ENCODE measurements at places on chromosomes 5 and 9. TPM values are rescaled to one million over a fixed set of nuclear protein-coding genes. Genes with fewer than 3 reads are reported as not detected.

GRXCR2 gene
- polyA plus RNA-seq: not detected

PRELID2 gene
- polyA plus RNA-seq: 1.6 TPM

AGXT2 gene
- not detected for polyA plus RNA-seq

CNTLN gene
- not detected for polyA plus RNA-seq

FAM151B gene
- not detected for polyA plus RNA-seq

CFAP90 gene
- not detected for polyA plus RNA-seq

SHOC1 gene
- polyA plus RNA-seq: not detected

SLC6A19 gene
- polyA plus RNA-seq: not detected

MARVELD2 gene
- 1.4 TPM for polyA plus RNA-seq

PCDHB7 gene
- not detected for polyA plus RNA-seq

MAT2B gene
- 288 TPM for polyA plus RNA-seq

PCDHAC2 gene
- not detected for polyA plus RNA-seq

OBP2B gene
- polyA plus RNA-seq: not detected

NCS1 gene
- 0.54 TPM for polyA plus RNA-seq

PCDHA5 gene
- not detected for polyA plus RNA-seq

PCDHGA7 gene
- polyA plus RNA-seq: not detected

DAPK1 gene
- not detected for polyA plus RNA-seq

CDX1 gene
- polyA plus RNA-seq: not detected
